Cerebellum (tissue), 4 donors: ENCODE measurements at places on chromosomes 4 and X.

DNA sequence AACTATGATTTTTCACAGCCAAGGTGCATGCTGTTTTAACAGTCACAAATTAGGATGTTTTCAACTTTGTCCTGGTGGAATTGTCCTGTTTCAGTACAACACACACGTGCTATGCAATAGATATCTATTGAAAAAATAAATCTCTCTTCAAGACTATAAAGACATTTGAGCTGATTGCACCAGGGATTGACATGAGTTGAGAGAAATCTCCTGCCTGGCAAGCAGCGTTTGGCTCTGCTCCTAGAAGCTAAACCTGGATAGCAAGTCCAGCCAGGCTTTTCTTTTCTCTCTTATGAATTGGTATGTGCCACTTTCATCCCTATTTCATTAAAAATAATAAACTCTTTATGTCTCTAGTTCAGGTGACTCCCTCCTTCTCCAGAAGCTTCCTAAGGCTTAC lies 16.6 kb upstream of the NPNT start:
- DNase-seq, result no peak

DNA sequence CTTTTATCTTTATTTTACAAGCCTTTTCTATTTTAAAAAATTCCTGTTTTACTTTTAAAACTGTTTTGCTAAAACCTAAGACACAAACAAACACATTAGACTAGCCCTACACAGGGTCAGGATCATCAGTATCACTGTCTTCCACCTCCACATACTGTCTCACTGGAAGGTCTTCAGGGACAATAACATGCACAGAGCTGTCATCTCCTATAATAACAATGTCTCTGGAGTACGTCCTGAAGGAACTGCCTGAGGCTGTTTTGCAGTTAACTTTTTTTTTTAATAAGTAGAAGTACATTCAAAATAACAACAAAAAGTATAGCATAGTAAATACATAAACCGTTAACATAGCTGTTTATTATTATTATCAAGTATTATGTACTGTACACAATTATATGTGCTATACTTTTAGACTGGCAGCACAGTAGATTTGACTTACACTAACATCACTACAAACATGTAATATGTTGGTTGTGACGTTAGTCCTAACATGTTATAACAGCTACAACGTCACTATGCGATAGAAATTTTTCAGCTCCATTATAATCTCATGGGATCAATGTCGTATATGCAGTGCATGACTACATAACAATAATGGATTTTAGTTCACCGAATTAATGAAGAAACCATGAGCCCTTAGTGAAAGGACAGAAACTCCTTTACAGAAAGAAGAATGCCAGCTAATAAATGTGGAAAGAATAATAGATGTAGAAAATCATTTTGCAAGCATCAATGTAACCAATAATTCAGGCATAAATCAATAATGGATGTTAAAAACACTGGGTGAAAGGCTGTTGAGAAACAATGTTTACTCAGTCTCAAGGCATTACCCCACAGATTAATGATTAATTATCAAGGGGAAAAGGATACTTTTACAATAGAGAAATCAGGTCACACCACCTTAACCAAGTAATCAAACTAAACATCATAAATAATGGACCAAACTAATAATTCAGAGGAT lies 49.2 kb downstream of the FBXW7 start:
- no peak for DNase-seq

DNA sequence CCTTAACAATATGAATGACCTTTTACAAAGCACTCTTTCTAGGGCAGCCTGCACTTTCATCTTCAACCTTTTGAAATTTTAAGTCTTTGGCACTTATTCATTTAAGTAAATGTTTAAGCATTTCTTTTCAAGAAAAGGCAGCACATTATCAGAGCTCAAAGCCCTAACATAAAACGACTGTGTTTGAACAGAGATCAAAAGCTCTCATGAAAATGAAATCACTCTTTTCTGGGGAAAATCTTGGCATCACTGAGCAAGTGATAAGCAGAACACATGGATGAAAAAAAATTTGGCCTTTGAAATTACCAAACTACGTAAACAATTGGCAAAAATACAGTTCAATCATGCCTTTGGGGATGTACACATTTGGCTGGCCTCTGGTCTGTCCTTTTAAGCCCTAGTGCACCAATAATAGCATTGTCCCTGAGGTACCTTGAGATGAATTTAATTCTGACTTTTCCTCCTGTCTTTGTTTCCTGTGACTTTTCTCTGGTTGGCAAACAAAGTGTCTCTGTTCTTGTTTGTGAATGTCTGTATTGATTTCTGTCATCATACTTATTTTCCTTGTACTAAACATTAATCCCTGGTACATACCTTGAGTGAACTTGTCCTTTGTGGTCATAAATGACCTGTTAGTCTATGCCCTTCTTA lies 12.9 kb upstream of the ODAM start:
- no peak for DNase-seq

- no peak for DNase-seq
Measured at GRCh38 chr4:30601070-30601865, 118.9 kb upstream of the PCDH7 start.

- no peak for DNase-seq
Measured at GRCh38 chr4:174198828-174199227, 84.6 kb downstream of the FBXO8 start.

GRCh38 chrX:76202471-76202870 lies 29.6 kb downstream of the PBDC1 start:
- no peak for DNase-seq

GRCh38 chr4:6912441-6912840 lies 2.8 kb downstream of the TBC1D14 start:
- no peak for DNase-seq

GRCh38 chrX:95919605-95920004 lies 765.0 kb upstream of the DIAPH2 start:
- no peak for DNase-seq

- DNase-seq, result no peak
Measured at GRCh38 chr4:57374866-57375595, 264.8 kb upstream of the IGFBP7 start.

GRCh38 chrX:65862638-65863037 lies 177.2 kb downstream of the VSIG4 start:
- no peak for DNase-seq

DNA sequence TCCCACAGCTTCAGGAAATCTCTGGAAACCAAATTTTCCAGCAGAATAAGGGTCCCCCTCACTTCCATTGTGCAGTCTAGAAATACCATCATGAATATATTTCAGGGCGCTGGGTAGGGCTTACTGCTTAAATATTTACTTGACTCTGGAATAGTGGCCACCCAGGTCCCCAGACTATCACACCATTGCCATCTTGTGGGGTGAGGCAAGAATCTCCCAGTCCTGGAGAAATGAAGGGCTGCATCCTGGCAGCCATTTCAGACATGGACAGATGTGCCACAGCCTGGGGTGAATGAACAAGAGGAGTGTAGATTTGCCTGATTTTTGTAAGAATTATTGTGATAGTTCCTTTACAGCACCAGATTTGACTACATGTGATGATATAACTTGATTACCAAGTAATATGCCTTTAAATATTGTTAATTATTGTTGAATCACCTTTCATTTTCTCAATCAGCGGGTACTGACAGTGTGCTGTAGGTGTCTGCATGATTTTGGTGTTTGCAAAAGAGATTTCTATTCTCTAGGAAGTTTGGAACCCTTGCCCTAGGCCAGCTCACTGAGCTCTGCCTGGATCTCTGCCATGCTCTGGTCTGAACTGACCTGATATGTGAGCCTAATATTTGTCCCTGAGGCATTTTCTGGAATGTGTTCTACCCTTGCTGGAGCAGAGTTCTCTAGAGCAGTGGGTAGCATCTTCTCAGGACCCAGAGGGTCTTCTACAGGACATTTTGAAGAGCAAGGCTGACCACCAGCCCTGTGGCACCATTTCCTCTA lies 183.4 kb downstream of the KIT start:
- DNase-seq, result no peak

GRCh38 chrX:109294097-109294814 lies 187.6 kb downstream of the GUCY2F start:
- no peak for DNase-seq

DNA sequence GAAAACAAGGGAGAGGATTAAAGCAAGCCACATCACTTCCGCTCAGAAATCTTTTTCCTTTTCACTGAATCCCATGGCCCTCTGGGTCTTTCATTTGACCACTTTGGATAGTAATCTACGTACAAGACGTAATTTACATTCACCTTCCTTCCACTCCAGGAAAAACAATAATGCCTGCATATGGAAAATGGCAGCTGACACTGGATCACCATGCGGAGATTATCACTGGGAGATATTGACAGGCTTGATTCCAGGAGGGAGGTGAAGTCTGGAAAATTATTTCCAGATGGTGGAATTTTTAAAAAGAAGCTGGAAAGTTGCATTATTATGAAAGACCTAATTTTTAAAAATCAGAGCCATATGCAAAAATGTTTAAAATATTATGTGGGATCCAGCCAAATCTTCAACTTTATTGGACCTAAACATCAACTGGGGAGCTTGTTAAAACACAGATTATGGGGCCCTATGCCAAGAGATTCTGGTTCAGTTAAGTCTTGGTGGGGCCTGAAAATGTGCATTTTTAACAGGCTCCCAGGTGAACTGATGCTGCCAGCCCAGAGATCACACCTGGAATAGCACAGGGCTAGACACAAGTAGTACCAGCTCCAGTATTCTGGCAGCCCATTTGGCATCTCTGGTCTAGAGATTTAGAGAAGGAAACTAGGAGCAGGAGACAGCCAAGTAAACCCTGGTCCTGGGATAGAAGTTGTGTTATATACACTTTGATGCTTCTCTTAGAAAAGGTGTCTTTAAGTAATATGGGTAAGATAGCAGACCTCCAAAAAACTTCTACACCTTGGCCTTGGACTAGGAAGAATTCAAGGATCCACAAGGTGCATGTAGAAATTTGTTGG lies 290.3 kb upstream of the LDB2 start:
- no peak for DNase-seq

GRCh38 chr4:68736813-68737212 lies 66.4 kb upstream of the UGT2B15 start:
- DNase-seq, result no peak

GRCh38 chr4:88159229-88159725 lies 838 bp upstream of the ABCG2 start:
- no peak for DNase-seq

DNA sequence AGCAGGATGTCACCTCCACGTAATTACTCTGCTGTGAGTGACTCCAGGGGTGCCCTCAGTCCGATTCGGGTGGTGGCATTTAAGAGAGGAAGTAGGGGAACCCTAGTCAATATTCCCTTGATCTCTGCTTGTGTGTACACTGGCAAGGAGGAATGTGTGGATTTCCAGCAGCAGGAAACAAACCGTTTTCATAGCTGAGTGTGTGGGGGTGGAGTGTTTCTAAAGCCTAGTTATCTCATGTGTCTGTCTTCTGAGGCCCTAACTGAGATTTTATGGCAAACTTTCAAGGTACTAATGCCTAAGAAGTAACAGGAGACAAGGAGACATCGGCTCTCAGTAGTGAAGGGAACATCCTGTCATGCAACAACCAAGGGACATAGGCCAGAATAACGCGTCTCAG lies 6.6 kb upstream of the CLDN24 start:
- no peak for DNase-seq

- no peak for DNase-seq
Measured at GRCh38 chr4:143784567-143784966, 84.1 kb upstream of the FREM3 start.

- DNase-seq, result no peak
Measured at GRCh38 chr4:152374606-152375285, 161.1 kb downstream of the FBXW7 start.

GRCh38 chrX:128599632-128600031 lies 547.4 kb upstream of the ACTRT1 start:
- no peak for DNase-seq

DNA sequence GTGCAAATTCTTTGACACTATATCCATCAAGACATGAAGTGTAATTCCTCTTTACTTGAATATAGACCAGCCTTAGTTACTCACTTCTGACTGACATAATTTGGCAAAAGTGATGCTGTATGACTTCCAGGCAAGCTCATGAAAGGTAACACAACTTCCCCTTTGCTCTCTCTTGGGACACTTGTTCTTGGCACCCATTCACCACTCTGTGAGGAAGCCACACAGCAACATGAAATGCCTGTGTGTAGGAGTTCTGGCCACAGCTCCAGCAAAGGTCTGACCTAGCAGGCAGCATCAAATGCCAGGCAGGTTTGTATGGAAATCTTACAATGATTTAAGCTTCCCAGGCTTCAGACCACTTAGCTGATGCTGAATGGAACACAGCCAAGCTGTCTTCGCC lies 280.3 kb downstream of the PDHA2 start:
- DNase-seq, result no peak

- DNase-seq, result no peak
Measured at GRCh38 chr4:24003496-24003895, 113.6 kb upstream of the PPARGC1A start.

GRCh38 chr4:52714597-52715254 lies 36.5 kb downstream of the ERVMER34-1 start:
- no peak for DNase-seq

GRCh38 chr4:45472490-45472889 lies 651.4 kb downstream of the GABRG1 start:
- no peak for DNase-seq

DNA sequence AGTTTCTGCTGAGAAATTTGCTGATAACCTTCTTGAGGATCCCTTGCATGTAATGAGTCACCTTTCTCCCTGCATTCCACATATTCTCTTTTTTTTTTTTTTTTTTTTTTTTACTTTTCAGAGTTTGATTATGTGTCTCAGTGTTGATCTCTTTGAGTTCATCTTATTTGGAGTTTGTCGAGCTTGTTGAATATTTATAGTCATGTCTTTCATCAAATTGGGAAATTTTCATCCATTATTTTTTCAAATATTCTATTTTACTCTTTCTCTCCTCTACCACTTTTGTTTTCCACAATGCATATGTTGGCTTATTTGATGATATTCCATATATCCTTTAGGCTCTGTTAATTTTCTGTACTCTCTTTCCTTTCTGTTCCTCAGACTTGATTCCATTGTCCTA lies 136.1 kb downstream of the MAD2L1 start:
- no peak for DNase-seq

- DNase-seq, result no peak
Measured at GRCh38 chrX:39676434-39676833, 421.3 kb downstream of the BCOR start.

DNA sequence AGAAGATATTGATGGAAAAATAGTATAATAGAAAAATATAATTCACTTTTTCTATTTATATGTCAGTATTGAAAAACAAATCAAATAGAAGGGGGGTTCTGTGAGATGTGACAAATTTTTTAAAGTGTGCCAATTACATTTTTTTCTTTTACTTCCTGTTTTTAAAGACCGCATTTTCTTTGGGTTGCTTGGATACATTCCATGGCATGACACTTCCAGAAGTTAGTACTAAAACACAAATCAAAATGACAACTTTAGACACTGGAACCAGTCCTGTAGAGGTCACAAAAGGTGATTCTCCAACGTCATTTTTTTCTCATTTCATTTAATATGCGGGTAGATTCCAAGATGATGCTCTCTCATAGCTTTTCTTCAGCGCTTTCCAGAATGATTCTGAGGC lies 116.2 kb upstream of the GNPDA2 start:
- no peak for DNase-seq

GRCh38 chrX:2500091-2500802 lies 529 bp downstream of the DHRSX start:
- DNase-seq, result peak; percentile 22
